ENCODE measurements at places on chromosomes 16 and 17. TPM values are rescaled to one million over a fixed set of nuclear protein-coding genes. Genes with fewer than 3 reads are reported as not detected.

- DNase-seq = no peak
These were observed 470 bp downstream of the MLYCD start for GRCh38 chr16:83899272-83899897.

DNA sequence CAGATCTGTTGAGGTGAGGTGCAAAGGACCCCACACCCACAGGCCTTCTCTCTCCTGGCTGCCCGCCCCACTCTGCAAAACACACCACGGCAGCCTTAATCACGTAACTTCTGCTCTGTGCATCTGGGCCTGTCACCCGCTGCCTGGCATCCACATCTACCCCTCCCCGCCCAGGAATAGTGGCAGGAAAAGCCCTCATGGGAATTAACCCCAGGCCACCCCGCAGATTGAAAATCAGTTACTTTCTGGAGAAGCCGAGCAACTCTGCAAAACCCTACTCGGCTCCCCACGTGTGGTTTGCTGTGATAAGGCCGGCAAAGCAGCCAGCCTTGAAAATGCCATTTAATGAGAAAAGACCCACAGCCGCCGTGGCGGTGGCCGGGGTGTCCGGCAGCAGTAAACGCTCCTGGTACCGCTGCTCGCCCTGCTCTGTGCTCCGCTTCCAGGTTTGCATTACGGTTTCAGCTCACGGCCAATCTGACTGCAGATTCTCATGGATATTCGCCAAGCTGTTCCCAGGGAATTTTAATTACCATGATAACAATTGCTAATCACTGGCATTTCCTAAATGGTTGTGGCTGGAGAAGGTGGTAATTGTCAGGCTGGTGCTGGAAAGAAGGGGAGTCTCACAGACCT is 78.0 kb upstream of the DOC2B start:
- no peak for DNase-seq

- DNase-seq = no peak
These were observed 48.4 kb downstream of the RNF157 start for GRCh38 chr17:76191896-76192295.

DNA sequence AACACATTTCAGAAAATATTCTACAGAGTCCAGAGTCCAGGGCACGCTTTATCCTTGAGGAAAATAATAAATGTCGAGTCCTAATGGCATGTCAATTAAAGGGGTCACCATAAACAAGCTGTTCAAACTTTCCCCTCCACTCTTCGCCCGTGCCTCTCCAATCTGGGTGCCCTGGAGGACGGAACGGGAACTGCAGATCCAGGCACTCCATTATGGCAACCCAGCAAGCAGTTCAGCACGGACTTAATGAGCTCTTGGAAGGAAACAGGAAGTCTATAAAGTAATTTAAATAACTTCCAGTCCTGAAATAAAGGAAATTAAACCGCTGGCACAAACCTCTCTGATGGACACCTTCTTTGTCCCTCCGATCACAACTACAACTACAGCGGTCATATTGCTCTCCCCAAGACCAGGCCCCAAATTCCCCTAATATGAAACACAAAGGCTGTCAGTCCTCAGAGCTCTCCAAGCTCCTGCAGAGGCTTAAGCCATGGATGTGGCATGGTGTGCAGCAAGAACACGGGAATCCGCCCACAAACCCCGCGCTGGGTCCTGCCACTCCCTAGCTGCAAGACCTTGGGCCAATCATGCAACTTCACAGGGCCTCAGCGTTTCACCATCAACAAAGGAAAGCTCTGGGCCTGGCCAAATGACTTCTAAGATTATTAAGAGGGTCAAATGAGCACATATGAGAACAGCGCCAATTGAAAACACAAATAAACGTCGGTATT is 52.6 kb downstream of the ZFHX3 start:
- DNase-seq = no peak

- no peak for DNase-seq
These were observed 2.5 kb downstream of the FAM83G start for GRCh38 chr17:19001907-19002590.

DNA sequence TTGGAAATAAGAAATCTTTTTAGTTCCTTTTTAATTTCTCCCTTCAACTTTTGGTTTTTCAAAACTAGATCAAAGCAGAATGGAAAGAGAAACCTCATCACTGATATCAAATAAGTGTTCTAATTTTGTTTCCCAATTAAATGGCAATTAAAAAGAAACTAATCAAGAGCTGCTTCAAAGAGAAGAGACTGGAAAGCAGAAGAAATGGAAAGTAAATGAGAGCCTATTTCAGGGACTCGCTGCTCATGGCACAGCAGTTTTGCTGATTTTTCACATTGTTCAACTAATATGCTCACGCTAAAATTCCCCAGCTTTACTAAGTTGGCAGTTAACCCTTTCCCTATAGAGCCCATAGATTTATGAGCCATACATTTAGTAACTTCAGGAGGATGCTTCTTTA is 6.5 kb downstream of the NMT1 start:
- DNase-seq = no peak

GRCh38 chr16:70453117-70453891 is 1.1 kb upstream of the FCSK start:
- no peak for DNase-seq

DNA sequence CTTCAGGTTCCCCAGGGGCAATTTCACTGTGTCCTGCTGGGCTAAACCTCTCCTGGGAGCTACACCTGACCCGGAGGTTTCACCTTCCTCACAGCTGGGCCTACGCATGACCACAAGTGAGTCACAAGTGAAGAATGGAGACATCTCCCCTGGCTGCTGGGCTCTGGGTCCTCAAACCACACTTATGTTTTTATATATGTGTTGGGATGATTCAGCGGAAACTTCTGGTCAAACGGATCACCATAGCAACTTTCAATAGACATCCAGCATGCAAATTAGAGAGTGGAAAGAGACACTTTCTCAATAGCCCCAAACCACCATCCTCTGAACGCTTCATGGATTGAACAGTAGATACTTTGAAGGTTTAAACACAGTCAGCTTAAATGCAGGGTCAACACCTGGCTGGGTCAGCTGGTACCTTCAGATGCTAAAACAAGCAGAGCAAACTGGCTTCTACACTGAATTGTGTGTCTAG is 28.0 kb upstream of the MAF start:
- no peak for DNase-seq

- DNase-seq = no peak
These were observed 14.6 kb upstream of the CIBAR2 start for GRCh38 chr16:85126705-85127378.

- DNase-seq = no peak
These were observed 17.7 kb downstream of the TBX4 start for GRCh38 chr17:61469949-61470348.

GRCh38 chr17:41360296-41360995 is 9.2 kb downstream of the KRT33B start:
- peak; percentile 75 for DNase-seq

GRCh38 chr16:28943281-28943680 is 7.5 kb upstream of the NFATC2IP start:
- no peak for DNase-seq

- peak; percentile 43 for DNase-seq
These were observed 3.9 kb downstream of the TRPV2 start for GRCh38 chr17:16419074-16419928.

DNA sequence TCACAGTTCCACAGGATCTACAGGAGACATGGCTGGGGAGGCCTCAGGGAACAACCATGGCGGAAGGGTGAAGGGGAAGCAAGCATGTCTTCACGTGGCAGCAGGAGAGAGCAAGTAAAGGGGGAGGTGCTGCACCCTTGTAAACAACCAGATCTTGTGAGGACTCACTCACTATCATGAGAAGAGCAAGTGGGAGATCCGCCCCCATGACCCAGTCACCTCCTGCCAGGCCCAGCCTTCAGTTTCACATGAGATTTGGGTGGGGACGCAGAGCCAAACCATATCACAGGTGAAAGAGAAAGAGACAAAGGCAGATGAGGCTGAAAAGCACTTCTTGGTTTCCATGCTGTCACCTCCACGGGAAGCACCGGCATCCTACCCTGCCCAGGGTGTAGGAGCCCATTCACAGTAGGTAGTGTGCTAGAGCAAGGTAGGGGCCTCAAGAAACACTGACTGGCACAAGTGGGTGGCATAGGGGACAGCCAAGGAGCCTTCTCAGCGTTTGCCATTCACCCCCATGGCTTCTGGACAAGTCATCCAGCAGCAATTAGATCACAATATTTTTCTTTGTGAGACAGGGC is 6.6 kb downstream of the NARF start:
- DNase-seq = no peak

Gene SLC5A10
- polyA plus RNA-seq = not detected

Gene HYDIN
- 0.65 TPM for polyA plus RNA-seq

Gene SPN
- polyA plus RNA-seq = 0.04 TPM

Gene SPATA33
- polyA plus RNA-seq = 2.6 TPM

Measured in BJ (cell line).